Right lobe of liver (tissue), 6 donors: ENCODE measurements at places on chromosomes 3 and 15. TPM values are rescaled to one million over a fixed set of nuclear protein-coding genes. Genes with fewer than 3 reads are reported as not detected.

- H3K27me3 ChIP-seq: no peaks in the 10 kb centered on the region
- H3K36me3 ChIP-seq: no peaks in the 10 kb centered on the region
- no peak for DNase-seq
- no peak overlapping the region for H3K4me3 ChIP-seq
- no peak overlapping the region for H3K27ac ChIP-seq
These were observed 51.1 kb upstream of the SEC22A start for GRCh38 chr3:123150449-123151215.

- DNase-seq: no peak
- H3K27ac ChIP-seq: no peak overlapping the region
- H3K36me3 ChIP-seq: no peaks in the 10 kb centered on the region
- H3K4me3 ChIP-seq: no peak overlapping the region
- no peaks in the 10 kb centered on the region for H3K27me3 ChIP-seq
These were observed 12.8 kb upstream of the PPARG start for GRCh38 chr3:12275974-12276650.

DNA sequence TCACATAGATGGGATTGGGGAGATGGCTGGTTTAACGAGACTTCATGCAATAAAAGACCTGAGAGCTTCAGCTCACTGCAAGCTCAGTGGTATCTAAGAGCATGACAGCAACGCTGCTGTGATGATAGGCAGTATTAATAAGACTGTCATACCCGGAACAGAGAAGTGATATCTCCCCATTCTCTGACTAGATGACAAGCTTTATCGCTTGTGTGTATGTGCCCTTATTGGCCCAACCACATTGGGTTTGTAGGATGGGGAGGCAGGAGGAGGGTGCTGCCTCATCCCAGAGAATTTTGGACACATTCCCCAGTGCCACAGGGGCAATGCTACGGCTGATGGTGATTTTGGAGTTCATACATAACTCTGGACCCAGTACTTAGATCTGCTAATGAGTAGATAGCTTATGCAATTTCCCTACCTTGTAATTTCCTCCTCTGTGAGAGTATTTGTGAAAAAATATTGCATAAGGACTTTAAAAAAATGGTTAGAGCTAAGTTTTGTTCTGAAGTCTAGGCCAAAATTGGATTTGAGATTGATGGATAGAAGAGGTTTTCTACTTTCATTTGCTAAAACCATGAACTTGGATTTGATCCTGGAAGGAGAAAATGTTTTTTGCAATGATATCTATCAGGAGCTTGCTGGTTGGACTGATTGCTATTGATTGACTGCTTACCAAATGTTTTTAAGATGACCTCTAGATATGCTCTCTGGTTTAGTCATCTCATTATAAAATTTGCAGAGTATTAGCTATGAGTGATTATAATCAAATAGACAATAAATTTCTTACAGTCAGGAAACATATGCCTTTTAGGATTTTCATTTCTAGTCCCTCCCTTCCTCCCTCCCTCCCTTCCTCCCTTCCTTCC is 14.0 kb upstream of the TMEM212 start:
- H3K27ac ChIP-seq: no peak overlapping the region
- no peaks in the 10 kb centered on the region for H3K27me3 ChIP-seq
- peaks cover 33% of the 10 kb centered on the region for H3K4me1 ChIP-seq

DNA sequence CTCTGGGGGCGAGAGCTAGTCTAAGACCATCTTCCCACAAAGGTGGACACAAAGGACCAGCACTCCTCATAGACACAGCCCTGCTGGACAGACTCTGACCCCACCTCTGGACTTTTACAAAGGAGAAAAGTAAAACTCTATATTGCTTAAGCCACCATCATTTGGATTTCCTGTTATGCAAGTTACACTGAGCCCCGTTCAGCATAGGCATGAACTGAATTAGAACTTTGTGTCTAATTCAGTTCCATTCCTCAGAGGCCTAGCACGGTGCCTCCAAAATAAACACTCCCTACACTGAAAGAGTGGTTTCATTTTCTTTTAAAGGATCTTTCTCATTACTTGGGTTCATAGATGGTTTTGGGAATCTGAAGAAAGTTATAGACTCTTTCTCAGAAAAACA is 79.2 kb upstream of the OCA2 start:
- no peak for DNase-seq
- H3K4me3 ChIP-seq: no peak overlapping the region
- no peak overlapping the region for H3K27ac ChIP-seq
- H3K36me3 ChIP-seq: peaks cover 3% of the 10 kb centered on the region
- H3K27me3 ChIP-seq: no peaks in the 10 kb centered on the region

DNA sequence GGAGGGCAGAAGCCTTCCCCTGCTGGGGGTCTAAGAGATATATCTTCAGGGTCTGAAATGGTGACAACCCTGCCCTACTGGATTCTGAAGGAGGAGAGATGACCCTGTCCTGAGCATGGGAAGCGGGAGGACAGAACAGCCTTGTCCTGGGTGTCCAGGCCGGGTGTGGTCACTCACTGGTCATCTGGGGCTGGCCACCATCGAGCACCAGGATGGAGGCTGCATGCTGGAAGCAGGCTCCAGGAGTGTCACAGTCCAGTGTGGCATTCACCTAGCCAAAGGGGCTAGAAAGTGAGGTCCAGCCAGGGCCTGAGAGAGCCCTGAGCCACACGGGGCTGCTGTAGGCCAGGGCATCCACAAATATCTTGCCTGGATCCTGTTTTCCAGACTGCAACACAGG is 5.2 kb downstream of the CDHR4 start:
- no peak overlapping the region for H3K4me3 ChIP-seq
- H3K4me1 ChIP-seq: no peaks in the 10 kb centered on the region
- DNase-seq: no peak
- no peaks in the 10 kb centered on the region for H3K27me3 ChIP-seq
- no peak overlapping the region for H3K27ac ChIP-seq

DNA sequence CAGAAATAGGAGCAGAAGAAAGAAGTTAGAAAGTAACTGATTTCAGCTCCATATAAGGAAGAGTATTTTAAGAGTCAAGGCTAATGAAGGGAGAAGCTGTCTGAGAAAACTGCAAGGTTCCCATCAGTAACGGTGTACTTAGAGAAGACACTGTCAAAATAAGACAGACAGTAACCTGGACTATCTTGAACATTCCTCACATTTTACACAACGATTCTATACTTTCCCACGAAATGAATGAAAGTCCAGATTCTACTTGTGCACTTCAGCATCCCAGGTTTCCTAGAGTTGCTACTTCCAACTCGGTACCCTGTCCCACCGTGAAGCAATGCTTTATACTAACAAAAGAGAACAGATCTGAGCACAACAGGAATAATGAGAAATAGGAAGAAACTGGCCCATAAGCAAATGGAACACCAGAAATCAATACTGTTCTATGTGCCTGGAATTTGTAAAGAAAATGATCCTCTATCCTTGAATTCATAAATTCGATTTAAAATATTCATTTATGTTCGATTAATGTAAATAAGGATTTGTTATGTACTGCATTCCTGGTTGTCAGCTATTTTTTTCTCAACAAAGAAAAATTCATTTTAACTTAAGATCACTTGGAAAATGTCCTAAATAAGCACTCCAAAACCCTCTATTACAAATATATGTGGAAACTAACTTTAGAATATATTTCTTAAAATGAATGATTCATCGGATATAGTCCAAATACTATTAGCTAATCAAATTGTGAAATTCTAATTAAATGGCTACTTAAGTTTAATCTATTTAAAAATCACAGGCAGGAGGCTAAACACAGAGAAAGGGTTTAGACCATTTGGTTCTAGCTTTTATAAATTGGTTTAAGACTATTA is 1.5 kb downstream of the C3orf70 start:
- H3K27me3 ChIP-seq: peaks cover 5% of the 10 kb centered on the region
- no peak for DNase-seq
- H3K36me3 ChIP-seq: no peaks in the 10 kb centered on the region
- no peaks in the 10 kb centered on the region for H3K4me1 ChIP-seq
- H3K4me3 ChIP-seq: no peak overlapping the region
- H3K27ac ChIP-seq: no peak overlapping the region

DNA sequence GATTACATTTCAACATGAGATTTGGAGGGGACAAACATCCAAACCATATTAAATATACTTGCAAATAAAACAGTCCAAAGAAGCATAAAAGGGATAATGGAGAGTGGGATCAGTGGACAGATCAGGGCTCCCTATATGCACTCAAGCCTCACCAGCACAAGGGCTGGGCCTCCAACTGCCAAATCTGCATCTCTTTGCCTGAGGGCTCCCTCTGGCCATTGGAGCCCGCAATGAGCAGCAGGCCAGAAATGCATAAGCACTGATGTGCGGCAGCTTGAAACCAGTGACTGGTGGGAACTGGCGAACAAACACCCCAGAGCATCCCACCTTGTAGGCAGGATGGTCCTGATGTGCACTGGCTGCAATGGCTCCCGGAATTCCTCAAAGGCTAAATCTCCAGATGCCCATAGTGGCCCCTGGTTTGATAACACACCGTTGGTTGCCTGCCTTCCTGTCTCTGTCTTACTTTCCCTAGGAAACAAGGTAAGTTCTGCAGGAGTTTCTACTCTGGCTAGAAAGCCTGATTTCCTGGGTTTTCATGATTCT is 55.9 kb upstream of the POMGNT2 start:
- DNase-seq: no peak
- H3K27ac ChIP-seq: no peak overlapping the region
- no peaks in the 10 kb centered on the region for H3K27me3 ChIP-seq
- H3K4me1 ChIP-seq: no peaks in the 10 kb centered on the region
- H3K4me3 ChIP-seq: no peak overlapping the region
- no peaks in the 10 kb centered on the region for H3K36me3 ChIP-seq

- H3K4me1 ChIP-seq: no peaks in the 10 kb centered on the region
- no peaks in the 10 kb centered on the region for H3K36me3 ChIP-seq
- no peak overlapping the region for H3K27ac ChIP-seq
- H3K4me3 ChIP-seq: no peak overlapping the region
- no peak for DNase-seq
These were observed 675.5 kb downstream of the FHIT start for GRCh38 chr3:60575718-60576272.

DNA sequence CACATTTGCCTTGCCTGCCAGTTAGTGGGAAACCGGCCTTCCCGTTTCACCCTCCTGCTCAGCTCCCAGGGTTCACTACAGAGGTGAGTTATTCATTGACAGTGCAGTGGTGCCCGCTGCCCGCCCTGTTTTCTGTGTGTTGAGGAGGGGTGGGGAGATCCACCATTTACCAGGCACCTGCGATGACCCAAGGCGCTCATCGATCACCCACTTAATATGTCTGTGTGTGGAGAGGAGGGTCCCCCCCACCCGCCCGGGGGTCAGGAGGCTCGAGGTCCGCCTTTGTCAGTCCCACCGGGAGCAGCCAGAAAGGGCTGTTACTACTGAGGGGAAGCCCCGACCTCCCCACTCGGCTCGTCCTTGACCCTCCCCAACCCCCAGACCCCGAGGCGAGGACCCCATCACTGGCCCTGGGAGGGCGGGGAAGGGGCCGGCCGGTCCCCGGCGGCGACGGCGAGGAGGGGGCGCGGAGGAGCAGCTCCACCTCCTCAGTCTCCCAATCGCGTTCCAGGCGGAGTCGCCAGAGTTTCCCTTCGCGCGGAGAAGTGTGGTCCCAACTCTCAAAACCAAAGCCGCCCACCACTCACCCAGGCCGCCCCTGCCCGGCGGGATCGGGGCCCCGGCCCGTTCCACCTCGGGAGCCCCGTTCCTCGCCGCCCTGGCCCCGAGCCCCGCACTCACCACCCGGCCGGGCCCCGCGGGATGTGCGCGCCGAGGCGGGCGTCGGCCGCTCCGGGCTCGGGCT is 1.1 kb downstream of the PLXNB1 start:
- peaks cover 36% of the 10 kb centered on the region for H3K4me1 ChIP-seq
- peak overlapping the region; percentile 89 for H3K27ac ChIP-seq
- no peaks in the 10 kb centered on the region for H3K27me3 ChIP-seq
- DNase-seq: peak; percentile 82
- no peaks in the 10 kb centered on the region for H3K36me3 ChIP-seq

- H3K4me1 ChIP-seq: no peaks in the 10 kb centered on the region
- no peak for DNase-seq
- no peak overlapping the region for H3K27ac ChIP-seq
- H3K36me3 ChIP-seq: no peaks in the 10 kb centered on the region
- H3K27me3 ChIP-seq: no peaks in the 10 kb centered on the region
These were observed 760.4 kb downstream of the ZPLD1 start for GRCh38 chr3:103195216-103195615.

GRCh38 chr15:33190539-33190938 is 4.0 kb downstream of the FMN1 start:
- H3K4me1 ChIP-seq: no peaks in the 10 kb centered on the region
- no peaks in the 10 kb centered on the region for H3K36me3 ChIP-seq
- no peaks in the 10 kb centered on the region for H3K27me3 ChIP-seq
- H3K27ac ChIP-seq: no peak overlapping the region

- no peaks in the 10 kb centered on the region for H3K4me1 ChIP-seq
- H3K27me3 ChIP-seq: no peaks in the 10 kb centered on the region
- no peaks in the 10 kb centered on the region for H3K36me3 ChIP-seq
These were observed 661 bp upstream of the PARP14 start for GRCh38 chr3:122679882-122680474.

GRCh38 chr3:197889204-197889930 is 60.6 kb upstream of the RPL35A start:
- H3K4me3 ChIP-seq: no peak overlapping the region
- no peaks in the 10 kb centered on the region for H3K36me3 ChIP-seq
- DNase-seq: no peak
- no peaks in the 10 kb centered on the region for H3K27me3 ChIP-seq
- no peak overlapping the region for H3K27ac ChIP-seq

DNA sequence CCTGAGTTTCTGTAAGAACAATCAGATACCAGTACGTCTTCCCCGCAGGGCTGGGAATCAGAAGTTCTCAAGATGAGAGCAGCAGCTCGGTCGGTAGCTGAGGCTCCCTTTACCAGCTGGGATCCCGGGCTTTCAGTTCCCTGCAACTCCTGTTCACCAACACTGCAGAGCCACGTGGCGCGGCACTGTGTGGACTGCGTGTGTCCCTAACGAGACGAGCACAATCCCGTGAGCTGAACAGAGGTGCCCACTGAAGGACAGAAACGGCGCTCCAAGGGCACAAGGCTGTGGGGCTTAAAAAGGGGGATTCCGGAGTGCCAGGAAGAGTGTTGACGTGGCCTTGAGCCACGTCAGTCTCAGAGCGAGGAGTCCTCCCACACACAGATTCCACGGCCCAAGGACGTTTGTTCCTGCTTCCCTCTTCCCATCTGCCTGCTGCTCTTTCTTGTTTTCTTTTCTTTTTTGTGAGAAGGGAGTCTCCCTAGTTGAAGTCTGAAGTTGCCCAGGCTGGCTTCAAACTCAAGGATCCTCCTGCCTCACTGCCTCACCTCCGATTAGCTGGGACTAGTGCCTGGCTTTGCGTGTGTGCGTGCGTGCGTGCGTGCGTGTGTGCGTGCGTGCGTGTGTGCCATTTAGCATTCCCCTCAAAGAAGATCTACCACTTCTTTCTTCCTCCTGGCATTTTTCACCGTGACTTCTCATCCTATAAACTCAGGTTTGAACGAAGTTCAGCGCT is 37.1 kb upstream of the RPL35A start:
- H3K27me3 ChIP-seq: no peaks in the 10 kb centered on the region
- no peak overlapping the region for H3K27ac ChIP-seq
- H3K36me3 ChIP-seq: no peaks in the 10 kb centered on the region
- H3K4me3 ChIP-seq: no peak overlapping the region

- no peaks in the 10 kb centered on the region for H3K36me3 ChIP-seq
- no peak for DNase-seq
- H3K4me3 ChIP-seq: no peak overlapping the region
- H3K27ac ChIP-seq: no peak overlapping the region
- H3K4me1 ChIP-seq: no peaks in the 10 kb centered on the region
These were observed 77.4 kb upstream of the ANKRD28 start for GRCh38 chr3:15875016-15875689.

SLC35G2 gene
- 2.7 TPM for total RNA-seq

TJP1 gene
- 35.5 TPM for total RNA-seq

KCNMB3 gene
- total RNA-seq: 1.6 TPM

CPLX3 gene
- not detected for total RNA-seq

SHC4 gene
- total RNA-seq: 0.04 TPM

SLC12A1 gene
- not detected for total RNA-seq

SAXO2 gene
- not detected for total RNA-seq

AHSG gene
- total RNA-seq: 1,905 TPM
